ENCODE measurements at places on chromosomes 6 and 20. TPM values are rescaled to one million over a fixed set of nuclear protein-coding genes. Genes with fewer than 3 reads are reported as not detected.

GRCh38 chr6:35475573-35475972 lies 7.4 kb downstream of the RPL10A start:
- H3K4me1 ChIP-seq, result peaks cover 10% of the 10 kb centered on the region
- no peaks in the 10 kb centered on the region for H3K36me3 ChIP-seq
- no peak for DNase-seq
- H3K27me3 ChIP-seq, result no peaks in the 10 kb centered on the region

DNA sequence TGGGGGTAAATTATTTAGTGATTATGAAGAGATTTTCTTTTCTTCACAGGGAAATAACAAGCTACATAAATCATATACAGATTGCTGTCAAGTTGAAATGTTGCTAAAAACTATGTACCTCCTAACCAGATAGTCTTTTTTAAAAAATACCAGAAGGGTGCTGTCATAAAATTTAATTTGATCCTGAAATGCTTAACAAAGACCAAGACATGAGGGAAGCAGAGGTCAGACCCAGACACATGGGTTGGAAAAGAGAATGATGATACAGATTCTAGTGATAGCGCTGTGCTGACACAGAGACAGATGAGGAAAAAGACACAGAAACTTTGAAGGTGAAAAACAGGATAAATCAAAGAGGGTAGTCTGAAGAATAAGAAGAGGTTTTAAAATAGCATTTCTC lies 573.1 kb downstream of the HACE1 start:
- no peaks in the 10 kb centered on the region for H3K27me3 ChIP-seq
- no peak overlapping the region for H3K27ac ChIP-seq
- no peak overlapping the region for H3K4me3 ChIP-seq
- DNase-seq, result no peak
- H3K4me1 ChIP-seq, result no peaks in the 10 kb centered on the region

- H3K36me3 ChIP-seq, result no peaks in the 10 kb centered on the region
- H3K4me1 ChIP-seq, result peaks cover 19% of the 10 kb centered on the region
- H3K4me3 ChIP-seq, result no peak overlapping the region
Observed at GRCh38 chr6:70700922-70701876, 33.5 kb downstream of the SMAP1 start.

The SIRPG gene
- not detected for total RNA-seq

The PDE10A gene
- total RNA-seq, result 1.4 TPM

The FERMT1 gene
- 0.36 TPM for total RNA-seq

The TP53TG5 gene
- not detected for total RNA-seq
